WTC11 (cell line): ENCODE measurements at places on chromosomes 6 and 20. TPM values are rescaled to one million over a fixed set of nuclear protein-coding genes. Genes with fewer than 3 reads are reported as not detected.
A peak's percentile ranks its signal among the peaks of the same experiment; 100 is the strongest.

MROH8 gene
- total RNA-seq: 0.50 to 0.92 TPM (median 0.89 TPM) in 3 replicates

CASS4 gene
- 0.11 to 0.14 TPM (median 0.13 TPM) in 3 replicates for total RNA-seq

GRCh38 chr6:136947037-136947436 is 24.9 kb downstream of the SLC35D3 start:
- no peak overlapping the region for H3K4me3 ChIP-seq
- H3K27ac ChIP-seq: peak overlapping the region; percentile 60; the same call in 1 of the 2 replicates
- no peak for DNase-seq
- H3K36me3 ChIP-seq: peaks cover 21% of the 10 kb centered on the region
- peaks cover 5% of the 10 kb centered on the region for H3K27me3 ChIP-seq

DNA sequence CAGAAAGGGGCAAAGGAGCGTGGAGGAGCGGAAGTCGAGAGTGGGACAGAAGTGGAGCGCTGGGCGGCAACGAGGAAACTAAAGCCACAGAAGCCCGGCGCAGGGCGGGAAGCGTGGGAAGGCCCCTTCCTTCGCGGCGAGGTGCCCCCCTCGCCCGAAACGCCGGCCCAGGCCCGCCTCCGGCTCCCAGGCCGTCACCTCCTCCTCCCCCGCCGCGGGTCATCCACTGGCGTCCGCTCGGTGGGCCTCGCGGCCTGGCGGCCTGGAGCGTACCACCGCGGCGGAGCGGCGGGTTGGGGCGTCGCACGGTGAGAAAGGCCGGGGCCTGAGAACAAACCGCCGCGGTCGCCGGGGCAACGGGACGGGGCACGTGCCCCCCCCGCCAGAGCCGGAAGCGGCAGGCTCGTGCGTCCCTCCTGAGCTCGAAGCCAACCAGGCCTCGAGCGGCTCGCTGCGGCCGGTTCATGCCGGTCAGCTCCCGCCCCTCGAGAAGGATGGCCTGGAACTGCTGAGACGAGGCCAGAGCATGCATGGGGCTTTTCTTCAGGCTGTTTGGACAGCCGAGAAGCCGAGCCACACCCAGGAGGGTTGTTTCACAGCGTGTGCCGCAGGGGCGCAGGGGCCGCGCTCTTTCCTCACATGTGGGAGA is at the start of gene TCP11:
TSS of gene TCP11 (minus strand) at position 333 of the 649 bp plus-strand sequence. CDS start 469 bp downstream, outside the sequence.
- peak; percentile 68 for DNase-seq
- peaks cover 27% of the 10 kb centered on the region for H3K27me3 ChIP-seq
- peaks cover 9% of the 10 kb centered on the region for H3K4me1 ChIP-seq
- no peak within 1 kb of the TSS for H3K4me3 ChIP-seq
- H3K27ac ChIP-seq: no peak within 1 kb of the TSS
- H3K36me3 ChIP-seq: no peaks in the 10 kb centered on the region

- no peak for DNase-seq
- H3K4me3 ChIP-seq: no peak overlapping the region
- no peaks in the 10 kb centered on the region for H3K36me3 ChIP-seq
Observed at GRCh38 chr20:1816384-1817381, 78.5 kb upstream of the SIRPA start.

GGTLC1 gene
- not detected in 3 replicates for total RNA-seq

- no peaks in the 10 kb centered on the region for H3K4me1 ChIP-seq
- H3K27ac ChIP-seq: no peak overlapping the region
- no peak for DNase-seq
- H3K36me3 ChIP-seq: peaks cover 13% of the 10 kb centered on the region
- no peaks in the 10 kb centered on the region; the same call in 1 of the 2 replicates for H3K27me3 ChIP-seq
Observed at GRCh38 chr6:134878136-134878535, 71.8 kb downstream of the ALDH8A1 start.

- H3K4me3 ChIP-seq: no peak overlapping the region
- no peaks in the 10 kb centered on the region for H3K27me3 ChIP-seq
- DNase-seq: no peak
Observed at GRCh38 chr6:14948586-14949245, 297.2 kb upstream of the JARID2 start.

AURKA gene
- 89.1 to 103 TPM (median 89.9 TPM) in 3 replicates for total RNA-seq

DNA sequence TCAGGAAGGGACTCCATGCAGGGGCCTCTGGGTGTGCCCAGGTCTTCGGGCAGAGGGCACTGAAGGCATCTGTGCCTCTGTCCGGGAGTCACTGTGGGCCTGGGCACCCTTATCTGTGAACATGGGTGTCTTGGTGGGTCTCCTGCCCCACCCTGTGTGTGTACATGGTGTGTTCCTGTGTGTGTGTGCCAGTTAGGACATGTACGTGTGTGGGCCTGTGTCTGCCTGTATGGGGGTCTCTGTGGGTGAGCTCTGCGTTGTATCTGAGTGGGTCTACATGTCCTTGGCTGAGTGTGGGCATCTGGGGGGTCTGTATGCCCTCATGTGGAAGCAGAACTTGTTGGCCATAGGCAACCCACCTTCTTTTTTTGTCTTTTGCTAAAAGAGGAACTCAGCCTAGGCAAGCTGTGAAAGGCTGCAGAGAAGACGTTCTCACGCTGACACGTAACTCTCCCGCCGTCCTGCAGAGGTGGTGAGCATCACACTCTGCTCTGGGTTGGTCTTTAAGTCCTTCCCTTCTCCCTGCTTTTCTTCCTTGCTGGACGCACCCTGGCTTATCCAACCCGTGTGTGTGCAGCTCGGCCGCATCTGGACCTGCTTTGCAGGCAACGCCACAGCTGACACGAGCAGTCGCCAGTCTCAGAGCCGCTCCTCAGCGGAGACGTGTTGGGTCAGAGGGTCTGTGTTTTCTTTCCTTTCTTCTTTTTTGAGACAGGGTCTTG is 532 bp upstream of the NPBWR2 start:
- H3K4me3 ChIP-seq: no peak overlapping the region
- no peaks in the 10 kb centered on the region for H3K36me3 ChIP-seq
- peaks cover 13% of the 10 kb centered on the region for H3K27me3 ChIP-seq
- H3K27ac ChIP-seq: peak overlapping the region; percentile 85

DNA sequence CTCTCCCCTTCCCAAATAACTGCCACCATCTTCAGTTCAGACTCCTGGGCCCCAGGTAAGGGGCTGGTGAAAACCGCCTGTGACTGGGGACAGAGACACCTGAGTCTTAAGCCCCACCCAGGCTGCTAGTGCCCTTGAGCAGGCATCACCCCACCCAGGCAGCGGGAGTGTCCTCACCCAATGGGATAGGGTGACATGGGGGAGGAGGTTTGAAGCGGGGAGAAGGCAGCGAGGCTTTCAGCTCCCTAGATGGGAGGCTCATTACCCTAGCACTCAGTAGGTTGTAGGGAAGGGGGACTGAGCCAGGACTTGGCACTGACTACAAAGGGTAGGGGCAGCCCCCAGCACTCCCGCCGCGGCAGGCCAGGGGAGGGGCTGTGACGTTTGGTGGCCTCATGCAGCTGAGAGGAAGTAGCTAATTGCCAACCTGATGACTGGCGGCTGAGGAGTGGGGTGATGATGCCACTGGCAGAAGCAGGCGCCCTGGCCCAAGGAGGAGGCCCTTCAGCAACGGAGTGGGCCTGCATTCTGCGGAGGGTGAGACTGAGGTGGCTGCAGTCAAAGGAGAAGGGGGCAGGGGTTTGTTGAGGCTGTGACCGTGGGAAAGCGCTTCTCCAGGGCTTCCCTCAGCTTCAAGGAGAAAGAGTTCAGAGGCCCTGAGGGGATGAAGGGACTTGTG is 126.9 kb downstream of the MRPL14 start:
- peaks cover 45% of the 10 kb centered on the region for H3K4me1 ChIP-seq
- peak overlapping the region; percentile 88 for H3K27ac ChIP-seq
- H3K36me3 ChIP-seq: peaks cover 7% of the 10 kb centered on the region
- peak; percentile 36 for DNase-seq

GJA10 gene
- not detected in 3 replicates for total RNA-seq

POU3F2 gene
- 0.07 to 0.14 TPM (median 0.14 TPM) in 3 replicates for total RNA-seq

TGM2 gene
- total RNA-seq: 1.5 to 2.1 TPM (median 1.8 TPM) in 3 replicates

DNA sequence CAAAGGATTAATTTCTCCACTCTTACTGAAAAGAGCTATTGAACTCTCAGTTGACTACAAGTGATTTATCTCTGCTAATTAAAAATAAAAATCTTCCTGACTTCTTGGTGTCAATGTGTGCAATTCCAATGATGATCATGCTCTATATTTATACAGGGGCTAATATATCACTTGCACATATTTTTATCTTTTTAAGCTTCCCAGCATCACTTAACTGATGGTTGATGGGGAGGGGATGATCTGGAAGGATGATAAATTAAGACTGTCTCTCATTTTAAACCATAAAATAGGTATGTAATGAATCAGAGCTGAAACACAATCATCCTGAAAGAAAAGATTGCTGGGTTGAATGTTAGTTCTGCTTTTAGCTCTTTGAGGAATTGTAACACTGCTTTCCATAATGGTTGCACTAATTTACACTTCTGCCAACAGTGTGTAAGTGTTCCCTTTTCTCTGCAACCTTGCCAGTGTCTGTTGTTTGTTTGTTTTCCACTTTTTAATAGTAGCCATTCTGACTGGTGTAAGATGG is 169.6 kb upstream of the ECI2 start:
- H3K4me3 ChIP-seq: no peak overlapping the region
- no peaks in the 10 kb centered on the region for H3K4me1 ChIP-seq
- H3K27me3 ChIP-seq: peaks cover 7% of the 10 kb centered on the region; the same call in 1 of the 2 replicates
- H3K27ac ChIP-seq: no peak overlapping the region
- DNase-seq: no peak
- H3K36me3 ChIP-seq: no peaks in the 10 kb centered on the region

- H3K27ac ChIP-seq: no peak overlapping the region
- no peaks in the 10 kb centered on the region for H3K27me3 ChIP-seq
- peaks cover 4% of the 10 kb centered on the region for H3K36me3 ChIP-seq
- no peak overlapping the region for H3K4me3 ChIP-seq
Observed at GRCh38 chr20:6665621-6666355, 101.7 kb upstream of the BMP2 start.

SPTLC3 gene
- 0.13 to 0.64 TPM (median 0.48 TPM) in 3 replicates for total RNA-seq

- H3K27ac ChIP-seq: peak overlapping the region; percentile 91
- peak; percentile 22 for DNase-seq
- H3K36me3 ChIP-seq: no peaks in the 10 kb centered on the region
- H3K27me3 ChIP-seq: no peaks in the 10 kb centered on the region
- H3K4me3 ChIP-seq: peak overlapping the region; percentile 94
Observed at GRCh38 chr20:41617059-41617901, 897 bp downstream of the CHD6 start.

- no peaks in the 10 kb centered on the region for H3K27me3 ChIP-seq
- peak overlapping the region; percentile 50; the same call in 1 of the 2 replicates for H3K27ac ChIP-seq
- no peaks in the 10 kb centered on the region for H3K36me3 ChIP-seq
- H3K4me1 ChIP-seq: peaks cover 31% of the 10 kb centered on the region
- H3K4me3 ChIP-seq: no peak overlapping the region
Observed at GRCh38 chr6:36135053-36135731, 4.9 kb downstream of the MAPK13 start.

SIRPA gene
- total RNA-seq: 5.9 to 8.9 TPM (median 6.7 TPM) in 3 replicates

DNA sequence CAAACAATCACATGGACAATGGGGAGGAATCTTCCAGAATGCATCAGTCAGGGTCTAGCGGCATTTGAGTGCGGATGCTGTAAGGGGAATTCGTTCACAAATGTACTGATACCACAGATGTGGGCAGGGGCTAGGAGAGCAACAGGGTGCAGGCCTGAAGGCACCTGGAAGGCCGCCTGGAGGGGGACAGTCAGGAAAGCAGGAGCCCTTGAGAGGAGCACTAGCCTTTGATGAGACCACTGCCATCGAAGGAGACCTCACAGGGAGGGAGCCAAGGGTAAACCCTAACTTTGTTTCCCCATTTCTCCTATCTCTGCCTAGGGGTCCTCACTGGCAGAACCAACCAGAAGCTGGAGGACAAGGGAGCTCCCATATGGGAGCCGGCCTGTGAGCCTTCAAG is 38.2 kb downstream of the MYB start:
- peaks cover 3% of the 10 kb centered on the region; the same call in 1 of the 2 replicates for H3K36me3 ChIP-seq
- H3K27ac ChIP-seq: no peak overlapping the region
- H3K27me3 ChIP-seq: no peaks in the 10 kb centered on the region
- no peak for DNase-seq
- no peak overlapping the region for H3K4me3 ChIP-seq

CSE1L gene
- 192 to 211 TPM (median 204 TPM) in 3 replicates for total RNA-seq

DNA sequence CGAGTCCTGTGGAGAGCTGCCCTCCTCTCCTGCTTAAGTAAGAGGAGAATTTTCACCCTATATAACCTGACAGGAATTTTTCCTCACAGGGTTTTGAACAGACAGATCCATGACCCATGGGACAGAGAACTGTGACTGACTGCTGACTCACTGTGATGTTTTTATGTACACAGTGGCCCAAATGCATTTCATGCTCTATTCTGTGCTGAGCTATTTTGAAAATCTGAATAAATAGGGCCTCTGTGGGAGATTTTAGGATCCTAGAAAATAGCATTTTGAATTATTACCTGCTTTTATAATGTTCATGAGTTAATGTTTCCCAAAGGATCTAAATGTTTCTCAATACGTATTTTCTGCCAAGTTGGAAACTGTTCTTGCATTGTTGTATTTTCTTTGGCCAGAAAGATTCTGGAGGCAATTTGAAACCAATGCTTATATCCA is 577.4 kb downstream of the HTR1B start:
- peaks cover 7% of the 10 kb centered on the region for H3K36me3 ChIP-seq
- H3K4me3 ChIP-seq: no peak overlapping the region
- peaks cover 3% of the 10 kb centered on the region; the same call in 1 of the 2 replicates for H3K27me3 ChIP-seq
- H3K27ac ChIP-seq: no peak overlapping the region
- no peak for DNase-seq
- H3K4me1 ChIP-seq: peaks cover 5% of the 10 kb centered on the region

GRCh38 chr6:145245119-145245518 is 490.2 kb downstream of the EPM2A start:
- no peak overlapping the region for H3K27ac ChIP-seq
- no peaks in the 10 kb centered on the region for H3K36me3 ChIP-seq
- H3K27me3 ChIP-seq: no peaks in the 10 kb centered on the region; the same call in 1 of the 2 replicates
- H3K4me1 ChIP-seq: no peaks in the 10 kb centered on the region
- no peak for DNase-seq

DNA sequence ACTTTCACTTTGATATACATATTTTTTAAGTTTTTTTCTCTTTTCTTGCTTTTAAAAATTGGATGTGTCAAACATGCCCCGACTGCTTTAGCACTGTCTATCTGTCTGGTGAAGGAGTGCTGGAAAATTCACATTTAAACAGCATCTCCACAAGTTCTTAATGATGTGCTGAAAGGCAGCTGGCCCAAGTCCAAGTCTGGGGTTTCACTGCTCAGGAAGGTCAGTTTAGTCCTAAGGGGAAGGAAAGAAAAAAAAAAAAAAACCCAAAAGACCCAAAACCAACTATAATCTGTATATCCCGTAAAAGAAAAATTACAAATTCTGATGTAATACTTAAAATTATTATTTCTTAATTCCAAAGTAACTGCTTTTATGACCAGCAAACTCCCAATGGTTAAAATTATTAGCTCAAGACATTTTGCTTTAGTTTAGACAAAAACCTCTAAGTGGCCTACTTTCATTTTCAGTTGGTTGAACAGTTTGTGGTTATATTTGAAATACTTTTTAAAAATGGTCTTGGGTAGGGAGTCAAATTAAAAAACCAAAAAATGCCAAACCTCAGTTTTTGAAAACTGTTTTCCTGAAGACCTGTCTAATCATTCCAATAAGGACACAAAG is 79.5 kb upstream of the PREP start:
- no peaks in the 10 kb centered on the region for H3K36me3 ChIP-seq
- no peak overlapping the region for H3K4me3 ChIP-seq
- DNase-seq: no peak
- no peaks in the 10 kb centered on the region for H3K27me3 ChIP-seq

DNA sequence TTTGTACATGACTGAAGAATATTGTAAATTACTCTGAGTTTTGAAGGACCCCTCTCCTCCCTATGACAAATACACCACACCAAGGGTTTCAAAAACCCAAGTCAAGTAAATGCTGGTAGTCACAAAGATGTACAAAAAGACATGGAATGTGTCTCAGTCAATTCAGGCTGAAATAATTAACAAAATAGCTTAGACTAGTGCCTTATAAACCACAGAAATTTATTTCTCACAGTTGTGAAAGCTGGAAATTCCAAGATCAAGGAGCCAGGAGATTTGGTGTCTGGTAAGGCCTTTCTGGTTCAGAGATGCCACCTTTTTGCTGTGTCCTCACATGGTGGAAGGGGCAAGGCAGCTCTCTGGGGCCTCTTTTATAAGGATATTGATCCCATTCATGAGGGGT is 202.3 kb upstream of the RIN2 start:
- peaks cover 3% of the 10 kb centered on the region; the same call in 1 of the 2 replicates for H3K4me1 ChIP-seq
- no peaks in the 10 kb centered on the region for H3K27me3 ChIP-seq
- H3K4me3 ChIP-seq: no peak overlapping the region
- H3K27ac ChIP-seq: no peak overlapping the region
- H3K36me3 ChIP-seq: no peaks in the 10 kb centered on the region
- DNase-seq: no peak
